Activated CD4-positive, alpha-beta memory T cell treated with anti-CD3 and anti-CD28 coated beads for 36 hours (primary cell): ENCODE measurements at places on chromosomes 3 and 15. TPM values are rescaled to one million over a fixed set of nuclear protein-coding genes. Genes with fewer than 3 reads are reported as not detected.

- no peaks in the 10 kb centered on the region for H3K27me3 ChIP-seq
- H3K4me3 ChIP-seq = no peak overlapping the region
- H3K4me1 ChIP-seq = no peaks in the 10 kb centered on the region
- DNase-seq = no peak
- H3K36me3 ChIP-seq = no peaks in the 10 kb centered on the region
- no peak overlapping the region for H3K27ac ChIP-seq
Measured at GRCh38 chr3:179672918-179673317, 20.1 kb downstream of the USP13 start.

DNA sequence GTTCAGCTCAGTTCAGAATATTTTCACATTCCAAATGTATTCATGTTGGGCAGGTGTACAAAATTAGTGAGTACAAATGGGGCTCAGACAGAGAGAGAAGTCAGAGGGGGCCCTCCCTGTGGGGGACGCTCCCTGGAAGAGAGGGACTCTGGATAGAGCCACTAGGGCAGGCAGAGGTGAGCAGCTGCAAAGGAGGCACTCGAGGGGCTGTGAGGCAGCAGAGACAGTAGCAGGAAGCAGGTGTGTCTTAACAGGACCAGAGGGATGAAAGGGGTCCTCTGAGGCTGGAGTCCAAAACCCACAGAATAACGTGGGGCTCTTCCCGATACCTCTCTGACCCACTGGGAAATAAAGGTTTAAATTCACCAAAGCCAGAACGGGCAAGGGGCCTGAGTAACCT lies 127.1 kb downstream of the MEGF11 start:
- H3K27ac ChIP-seq = no peak overlapping the region
- no peak overlapping the region for H3K4me3 ChIP-seq
- H3K4me1 ChIP-seq = no peaks in the 10 kb centered on the region
- no peak for DNase-seq
- H3K27me3 ChIP-seq = peaks cover 6% of the 10 kb centered on the region

- no peak for DNase-seq
- H3K4me3 ChIP-seq = no peak overlapping the region
- H3K36me3 ChIP-seq = no peaks in the 10 kb centered on the region
Measured at GRCh38 chr15:94723801-94724200, 492.4 kb downstream of the MCTP2 start.

DNA sequence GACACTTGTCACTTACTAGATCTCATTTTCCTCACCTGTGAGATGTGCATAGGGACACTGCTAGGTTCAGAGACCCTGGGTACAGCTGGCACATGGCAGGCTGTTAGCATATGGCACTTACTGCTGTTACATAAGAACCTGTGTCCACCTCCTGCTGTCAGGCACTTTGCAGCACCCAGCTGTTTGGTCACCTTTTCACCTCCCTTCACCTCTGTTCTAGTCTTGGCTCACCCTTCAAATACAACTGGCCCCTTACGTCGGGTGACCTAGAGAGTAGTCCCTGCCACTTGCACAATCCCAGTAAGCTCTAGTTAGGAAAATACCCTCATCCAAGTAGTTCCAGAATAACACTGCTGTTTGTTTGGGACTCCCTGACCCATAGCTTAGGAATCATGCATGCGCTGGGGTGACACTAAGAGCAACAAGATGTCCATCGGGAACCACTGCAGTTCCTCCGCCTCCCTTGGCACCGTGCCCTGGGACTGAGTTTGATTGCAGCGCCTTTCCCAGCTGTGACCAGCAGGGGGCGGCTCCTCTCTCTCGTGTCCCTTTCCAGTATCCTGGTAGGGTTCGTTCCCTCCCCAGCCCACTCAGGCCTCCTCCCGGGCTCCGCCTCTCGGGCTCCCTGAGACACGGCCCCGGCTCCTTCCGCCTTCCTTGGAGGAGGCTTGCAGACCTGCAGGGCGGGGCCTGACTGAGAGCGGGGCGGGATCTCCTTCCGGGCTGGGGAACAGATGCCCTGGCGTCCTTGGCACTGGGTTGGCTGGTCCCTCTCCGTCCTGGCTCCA lies 78.6 kb downstream of the ABHD5 start:
- H3K27ac ChIP-seq = no peak overlapping the region
- no peak overlapping the region for H3K4me3 ChIP-seq
- H3K36me3 ChIP-seq = no peaks in the 10 kb centered on the region
- no peaks in the 10 kb centered on the region for H3K27me3 ChIP-seq
- DNase-seq = peak; percentile 86
- peaks cover 28% of the 10 kb centered on the region for H3K4me1 ChIP-seq

- DNase-seq = peak; percentile 81
- H3K36me3 ChIP-seq = no peaks in the 10 kb centered on the region
- H3K4me3 ChIP-seq = no peak overlapping the region
- no peaks in the 10 kb centered on the region for H3K4me1 ChIP-seq
Measured at GRCh38 chr3:50525987-50526386, 22.6 kb upstream of the CACNA2D2 start.

- peaks cover 3% of the 10 kb centered on the region for H3K27me3 ChIP-seq
- no peak for DNase-seq
- no peak overlapping the region for H3K27ac ChIP-seq
- no peaks in the 10 kb centered on the region for H3K4me1 ChIP-seq
- H3K36me3 ChIP-seq = no peaks in the 10 kb centered on the region
Measured at GRCh38 chr15:77790481-77790880, 157.8 kb upstream of the LINGO1 start.

DNA sequence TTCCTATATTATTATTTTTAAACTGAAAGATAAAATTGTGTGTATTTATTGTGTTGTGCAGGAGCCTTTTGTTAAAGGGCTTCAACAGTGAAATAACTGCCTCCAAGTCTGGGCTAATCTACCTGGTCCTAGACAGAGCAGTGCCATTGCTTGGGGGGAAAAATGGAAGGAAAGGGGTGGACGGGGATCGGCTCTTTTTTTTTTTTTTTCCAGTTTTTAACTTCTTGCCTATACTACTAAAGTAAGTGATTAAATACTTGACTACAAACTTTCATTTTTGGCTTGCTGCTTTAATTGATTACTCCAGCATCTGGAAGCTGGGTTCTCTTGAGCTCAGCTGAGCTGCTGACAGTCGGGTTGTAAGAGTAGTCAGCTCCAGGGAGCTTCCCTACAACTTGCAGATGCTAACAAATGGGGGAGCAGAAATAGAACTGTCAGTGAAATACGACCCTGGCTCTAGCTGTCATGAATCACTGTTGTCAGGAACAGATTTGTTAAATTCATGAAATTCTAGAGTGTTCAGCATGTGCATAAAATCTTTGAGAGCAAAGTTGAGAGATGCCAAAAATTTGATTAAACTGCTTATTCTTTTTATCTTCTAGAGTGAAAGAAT lies 276.7 kb downstream of the ROBO1 start:
- H3K4me1 ChIP-seq = no peaks in the 10 kb centered on the region
- no peak overlapping the region for H3K4me3 ChIP-seq
- no peaks in the 10 kb centered on the region for H3K27me3 ChIP-seq
- DNase-seq = no peak

DNA sequence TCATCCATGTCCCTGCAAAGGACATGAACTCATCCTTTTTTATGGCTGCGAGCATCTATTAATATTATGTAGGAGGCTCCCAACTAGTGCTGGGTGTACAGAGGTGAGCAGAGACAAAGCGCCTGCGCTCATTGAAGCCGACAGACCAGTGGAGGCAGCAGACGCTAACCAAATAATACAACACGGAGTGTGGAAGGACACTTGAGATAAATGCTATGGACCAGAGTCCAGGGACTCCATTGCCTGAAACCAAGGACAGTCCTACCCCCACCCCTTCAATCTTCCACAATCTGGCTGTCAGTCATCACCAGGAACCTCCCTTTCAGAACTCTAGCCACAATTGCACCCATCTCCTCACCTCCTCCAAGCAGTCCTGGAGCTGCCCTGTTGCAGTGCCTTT lies 41.5 kb downstream of the KLHL6 start:
- H3K36me3 ChIP-seq = peaks cover 30% of the 10 kb centered on the region
- no peak overlapping the region for H3K4me3 ChIP-seq
- H3K4me1 ChIP-seq = peaks cover 61% of the 10 kb centered on the region
- peak overlapping the region; percentile 75 for H3K27ac ChIP-seq

GP9 gene
- not detected for total RNA-seq

FGF7 gene
- total RNA-seq = not detected

RTP4 gene
- total RNA-seq = 2.7 TPM

PAK6 gene
- total RNA-seq = 0.73 TPM

BFSP2 gene
- not detected for total RNA-seq
